Right atrium auricular region (tissue), 2 donors: ENCODE measurements at places on chromosomes 16 and 17.

DNA sequence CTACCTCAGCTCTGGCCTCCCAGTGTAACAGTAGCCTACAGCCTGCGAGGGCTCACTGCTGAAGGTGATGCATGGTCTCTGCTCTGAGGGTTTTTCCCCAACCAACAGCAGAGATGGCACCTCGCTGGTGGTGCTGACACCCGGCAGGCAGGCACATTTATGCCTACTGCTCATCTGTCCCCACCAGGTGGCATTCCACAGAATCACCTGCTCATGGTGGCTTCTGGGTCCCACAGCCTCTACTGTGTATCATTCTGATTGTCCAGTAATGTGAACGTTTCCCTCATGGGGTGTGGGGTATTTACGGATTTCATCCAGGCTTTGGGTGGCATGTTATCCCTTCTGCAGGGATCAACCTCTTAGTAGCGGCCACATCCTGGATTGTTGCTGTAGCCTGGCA is 331.5 kb downstream of the SNX29 start:
- no peak for DNase-seq
- H3K4me1 ChIP-seq = no peaks in the 10 kb centered on the region
- H3K36me3 ChIP-seq = no peaks in the 10 kb centered on the region
- H3K4me3 ChIP-seq = no peak overlapping the region
- no peaks in the 10 kb centered on the region for H3K27me3 ChIP-seq

DNA sequence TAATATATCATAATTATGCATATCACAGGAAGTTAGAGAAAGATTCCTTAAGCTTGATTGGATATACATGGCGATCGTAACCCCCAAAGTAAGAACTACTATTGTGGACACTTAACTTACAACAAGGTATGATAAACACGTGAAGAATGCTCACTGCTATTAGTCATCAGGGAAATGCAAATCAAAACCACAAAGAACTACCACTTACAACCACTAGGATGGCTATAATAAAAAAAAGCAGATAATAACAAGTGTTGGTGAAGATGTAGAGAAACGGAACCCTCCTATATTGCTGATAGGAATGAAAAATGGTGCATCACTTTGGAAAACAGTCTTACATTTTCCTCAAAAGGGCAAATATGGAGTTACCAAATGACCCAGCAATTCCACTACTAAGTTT is 265.9 kb downstream of the SLC39A11 start:
- H3K27ac ChIP-seq = no peak overlapping the region
- no peaks in the 10 kb centered on the region for H3K4me1 ChIP-seq
- H3K36me3 ChIP-seq = no peaks in the 10 kb centered on the region
- no peaks in the 10 kb centered on the region for H3K27me3 ChIP-seq
- no peak for DNase-seq
- H3K4me3 ChIP-seq = no peak overlapping the region

GRCh38 chr17:15112846-15113617 is 152.1 kb downstream of the PMP22 start:
- H3K4me3 ChIP-seq = no peak overlapping the region
- H3K27ac ChIP-seq = no peak overlapping the region
- no peak for DNase-seq
- H3K4me1 ChIP-seq = peaks cover 6% of the 10 kb centered on the region
- no peaks in the 10 kb centered on the region for H3K27me3 ChIP-seq

DNA sequence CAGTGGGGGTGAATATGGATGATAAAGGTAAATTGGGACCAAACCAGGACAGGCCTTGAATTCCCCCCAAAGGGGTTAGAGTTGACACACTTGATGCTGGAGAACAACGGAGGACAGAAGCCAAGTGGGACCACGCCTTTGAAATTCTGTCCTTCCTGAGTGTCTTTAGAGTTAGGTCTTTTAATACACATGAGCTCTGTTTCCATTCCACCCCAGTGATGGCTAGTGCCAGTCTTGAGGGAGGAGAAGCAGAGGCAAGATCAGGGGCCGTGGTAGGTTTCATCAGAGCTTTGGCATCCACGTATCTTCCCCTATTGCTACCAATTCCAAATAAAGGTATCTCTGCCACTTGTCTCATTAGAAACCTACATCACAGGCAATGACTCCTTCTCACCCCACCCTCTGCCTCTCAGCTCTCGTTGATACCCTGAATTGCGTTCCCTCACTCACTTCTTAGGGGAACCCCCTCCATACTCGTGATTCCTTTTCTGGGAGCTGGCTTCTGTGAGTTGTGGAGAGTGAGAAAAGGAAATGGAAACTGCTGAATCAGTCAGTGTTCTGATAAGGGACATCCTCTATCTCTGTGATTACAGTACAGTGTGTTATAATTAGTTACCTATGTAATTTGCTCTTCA is 2.4 kb upstream of the CCL3L1 start:
- no peak overlapping the region for H3K4me3 ChIP-seq
- H3K36me3 ChIP-seq = no peaks in the 10 kb centered on the region
- no peak overlapping the region for H3K27ac ChIP-seq
- H3K27me3 ChIP-seq = no peaks in the 10 kb centered on the region
- H3K4me1 ChIP-seq = peaks cover 9% of the 10 kb centered on the region

- peaks cover 38% of the 10 kb centered on the region for H3K4me1 ChIP-seq
- no peak overlapping the region for H3K4me3 ChIP-seq
- DNase-seq = no peak
These were observed 23.0 kb downstream of the SMTNL2 start for GRCh38 chr17:4607261-4607741.

GRCh38 chr17:77772461-77772897 is 186.0 kb upstream of the TNRC6C start:
- peak; percentile 77 for DNase-seq
- H3K4me3 ChIP-seq = no peak overlapping the region
- H3K27me3 ChIP-seq = no peaks in the 10 kb centered on the region
- no peaks in the 10 kb centered on the region for H3K4me1 ChIP-seq
- H3K36me3 ChIP-seq = no peaks in the 10 kb centered on the region
- no peak overlapping the region for H3K27ac ChIP-seq

DNA sequence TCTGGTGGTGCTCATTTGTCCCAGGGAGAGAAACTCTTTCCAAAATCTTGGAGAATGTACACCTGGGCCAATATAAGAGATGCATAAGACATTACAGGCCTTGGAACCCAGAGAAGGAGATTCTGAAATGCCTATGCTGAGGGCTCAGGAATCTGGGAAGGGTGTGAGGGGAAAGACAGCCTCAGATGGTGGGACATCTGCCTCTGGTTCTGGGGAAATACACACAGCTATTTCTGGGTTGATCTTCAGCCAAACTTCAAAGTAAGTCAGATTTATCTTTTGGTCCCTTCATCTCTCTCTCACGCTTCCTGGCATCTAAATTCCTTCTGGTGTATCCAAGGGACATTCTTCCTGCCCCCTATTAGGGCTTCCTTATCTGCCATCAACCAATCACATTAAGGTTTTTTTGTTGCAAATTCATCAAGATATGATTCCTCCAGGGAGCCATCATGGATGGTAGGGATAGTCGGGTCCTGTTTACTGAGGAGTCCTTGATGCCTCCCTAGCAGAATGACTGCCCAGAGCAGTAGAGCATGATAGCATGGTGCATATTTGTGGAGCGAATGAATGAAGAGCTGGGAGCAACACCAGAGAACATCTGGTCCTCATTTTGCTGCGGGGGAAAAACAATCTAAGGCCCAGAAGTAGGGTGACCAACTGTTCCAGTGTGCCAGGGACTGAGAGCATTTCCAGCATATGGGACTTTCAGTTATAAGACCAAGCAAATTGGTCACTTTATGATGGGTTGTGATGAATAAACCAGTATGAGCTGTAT is 35.7 kb upstream of the DYNLL2 start:
- no peak for DNase-seq
- no peaks in the 10 kb centered on the region for H3K27me3 ChIP-seq
- H3K36me3 ChIP-seq = no peaks in the 10 kb centered on the region

DNA sequence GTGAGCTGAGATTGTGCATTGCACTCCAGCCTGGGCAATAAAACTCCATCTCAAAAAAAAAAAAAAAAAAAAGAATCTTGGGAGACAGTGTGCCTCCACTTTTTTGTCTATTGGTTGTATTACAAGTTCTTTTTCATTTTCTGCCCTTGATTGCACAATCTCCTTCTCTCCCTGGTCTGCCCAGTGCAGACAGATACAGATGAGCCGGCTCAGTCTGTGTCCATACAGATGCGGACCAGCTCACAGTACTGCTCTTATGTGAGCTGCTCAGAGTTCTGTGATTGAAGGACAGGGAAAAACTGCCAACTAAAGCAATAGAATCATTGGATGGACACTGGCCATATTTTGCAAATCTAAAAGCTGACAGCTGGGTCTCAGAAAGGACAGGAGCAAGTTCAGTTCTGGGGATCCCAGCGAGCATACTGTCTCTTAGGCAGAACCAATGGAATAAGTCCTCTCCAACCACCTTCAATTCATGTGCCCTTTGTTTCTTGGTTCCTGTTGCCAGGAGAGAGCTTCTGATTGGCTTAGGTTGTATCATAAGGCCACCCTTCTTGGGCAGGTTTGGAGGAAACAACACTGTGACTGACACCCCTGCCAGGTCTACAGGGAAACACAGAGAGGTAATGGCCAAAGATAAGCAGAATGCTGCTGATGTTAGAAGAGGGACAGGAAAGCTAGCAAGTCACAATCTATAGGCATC is 495.6 kb upstream of the HSBP1 start:
- no peaks in the 10 kb centered on the region for H3K27me3 ChIP-seq
- no peak for DNase-seq
- no peak overlapping the region for H3K27ac ChIP-seq
- no peaks in the 10 kb centered on the region for H3K36me3 ChIP-seq

DNA sequence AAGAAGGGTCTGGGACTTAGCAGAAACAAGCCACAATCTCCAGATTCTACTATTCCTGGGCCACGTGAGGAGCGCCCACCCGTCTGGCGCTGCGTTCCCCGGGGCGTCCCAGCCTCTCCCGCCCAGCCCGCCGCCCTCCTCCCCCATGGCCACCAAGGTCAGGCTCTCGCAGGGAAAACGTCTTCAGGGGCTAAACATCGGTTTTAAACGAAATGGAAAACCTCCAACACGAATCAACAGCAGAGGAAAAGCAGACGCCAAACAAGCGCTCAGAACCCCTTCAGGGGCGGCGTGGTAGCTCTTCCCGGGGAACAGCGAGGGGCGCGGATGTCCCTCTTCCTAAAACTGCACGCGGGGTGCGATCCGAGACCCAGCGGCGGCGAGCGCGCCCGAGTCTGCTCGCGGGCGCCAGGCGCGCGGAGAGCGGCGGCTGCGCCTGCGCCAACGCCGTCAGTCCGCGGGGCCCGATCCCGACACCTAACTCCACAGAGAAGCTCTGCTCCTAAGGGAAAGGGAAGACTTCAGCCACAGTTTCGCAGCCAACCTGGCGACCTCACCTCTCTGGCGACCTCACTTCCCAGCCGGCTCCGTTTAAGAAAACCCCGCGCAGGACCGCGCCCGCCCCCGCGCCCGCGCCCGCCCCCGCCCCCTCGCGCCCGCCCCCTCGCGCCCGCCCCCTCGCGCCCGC is 505 bp upstream of the COG1 start:
- peak overlapping the region; percentile 82 for H3K27ac ChIP-seq
- H3K27me3 ChIP-seq = no peaks in the 10 kb centered on the region

- no peaks in the 10 kb centered on the region for H3K36me3 ChIP-seq
- no peaks in the 10 kb centered on the region for H3K4me1 ChIP-seq
- no peak overlapping the region for H3K4me3 ChIP-seq
- no peak for DNase-seq
- no peaks in the 10 kb centered on the region for H3K27me3 ChIP-seq
These were observed 2.8 kb upstream of the HEXD start for GRCh38 chr17:82415336-82415735.

DNA sequence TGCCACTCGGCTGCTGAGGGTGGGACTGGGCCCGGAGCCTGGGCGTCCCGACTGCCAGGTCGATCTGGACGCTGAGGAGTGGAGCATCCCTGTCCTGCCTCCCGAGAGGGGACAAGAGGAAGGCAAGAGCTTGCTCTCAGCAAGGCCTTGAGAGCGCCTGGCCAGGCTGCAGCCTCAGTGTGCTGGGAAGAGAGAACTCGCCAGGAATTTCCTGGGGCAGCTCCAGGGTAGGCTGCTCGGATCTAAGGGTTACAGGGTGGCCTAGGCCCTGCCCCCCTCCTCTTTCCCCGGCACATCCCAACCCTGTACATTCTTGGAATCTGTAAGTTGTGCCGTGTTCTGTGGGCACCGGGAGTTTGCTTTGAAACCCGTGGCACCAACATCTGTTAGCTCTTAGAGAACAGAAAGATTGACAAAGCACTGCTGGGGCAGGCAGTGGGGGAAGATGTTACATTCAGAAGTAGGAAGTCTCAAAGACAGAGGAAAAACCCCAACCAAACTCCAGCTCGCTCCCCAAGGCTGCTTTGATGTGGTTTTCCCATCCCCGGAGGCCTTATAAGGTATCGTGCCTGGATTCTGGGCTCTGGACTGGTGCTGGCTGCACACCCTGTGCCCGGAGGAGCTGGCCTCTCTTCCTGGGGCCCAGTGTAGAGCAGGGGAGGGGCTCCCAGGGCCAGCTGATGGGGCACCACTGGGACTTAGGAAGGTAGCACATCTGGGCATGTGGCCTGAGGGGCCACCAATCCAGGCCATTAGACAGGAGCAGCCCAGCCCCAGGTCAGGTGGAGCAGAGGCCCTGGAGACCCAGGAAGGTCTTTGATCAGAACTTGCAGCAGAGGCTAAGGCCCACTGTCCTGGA is 55.2 kb downstream of the NKD1 start:
- H3K27me3 ChIP-seq = no peaks in the 10 kb centered on the region
- no peak for DNase-seq
- H3K4me3 ChIP-seq = no peak overlapping the region
- peaks cover 31% of the 10 kb centered on the region for H3K4me1 ChIP-seq
- peak overlapping the region; percentile 16 for H3K27ac ChIP-seq

GRCh38 chr16:86836503-86837129 is 258.3 kb downstream of the FOXL1 start:
- no peaks in the 10 kb centered on the region for H3K4me1 ChIP-seq
- no peak for DNase-seq
- peak overlapping the region; percentile 33 for H3K27ac ChIP-seq
- no peaks in the 10 kb centered on the region for H3K36me3 ChIP-seq

- DNase-seq = no peak
- H3K27me3 ChIP-seq = no peaks in the 10 kb centered on the region
- no peaks in the 10 kb centered on the region for H3K4me1 ChIP-seq
- no peak overlapping the region for H3K4me3 ChIP-seq
These were observed 458.6 kb upstream of the GOT2 start for GRCh38 chr16:59192551-59193199.

- H3K27me3 ChIP-seq = no peaks in the 10 kb centered on the region
- no peak for DNase-seq
- no peaks in the 10 kb centered on the region for H3K36me3 ChIP-seq
- no peak overlapping the region for H3K27ac ChIP-seq
These were observed 8.0 kb downstream of the CHST5 start for GRCh38 chr16:75527825-75528299.
